Stimulated activated CD8-positive, alpha-beta memory T cell treated with anti-CD3 and anti-CD28 coated beads, Interleukin-12 subunit alpha, Interleukin-12 subunit beta, amount 100 ng/mL, for 1 hour (primary cell): ENCODE measurements at places on chromosomes 2 and 18.
A peak's percentile ranks its signal among the peaks of the same experiment; 100 is the strongest.

DNA sequence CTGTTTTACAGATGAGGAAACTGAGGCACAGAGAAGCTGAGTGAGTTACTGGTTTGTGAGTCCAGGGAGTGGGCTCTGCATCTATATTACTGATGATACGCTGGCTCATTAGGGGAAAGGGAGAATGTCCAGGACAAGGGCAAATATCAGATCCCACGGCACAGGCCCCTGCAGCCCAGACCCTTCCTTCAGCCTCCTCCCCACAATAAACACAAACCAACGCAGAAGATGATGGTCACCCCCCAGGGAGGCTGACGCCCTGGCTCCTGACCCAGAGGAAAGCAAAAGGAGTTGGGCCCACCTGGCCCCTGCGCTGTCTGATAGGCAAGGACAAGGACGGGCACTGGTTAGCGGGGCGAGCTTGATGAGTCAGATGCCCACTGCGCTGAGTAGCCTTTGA, 47.7 kb upstream of the ZBTB7C start:
- DNase-seq = no peak

DNA sequence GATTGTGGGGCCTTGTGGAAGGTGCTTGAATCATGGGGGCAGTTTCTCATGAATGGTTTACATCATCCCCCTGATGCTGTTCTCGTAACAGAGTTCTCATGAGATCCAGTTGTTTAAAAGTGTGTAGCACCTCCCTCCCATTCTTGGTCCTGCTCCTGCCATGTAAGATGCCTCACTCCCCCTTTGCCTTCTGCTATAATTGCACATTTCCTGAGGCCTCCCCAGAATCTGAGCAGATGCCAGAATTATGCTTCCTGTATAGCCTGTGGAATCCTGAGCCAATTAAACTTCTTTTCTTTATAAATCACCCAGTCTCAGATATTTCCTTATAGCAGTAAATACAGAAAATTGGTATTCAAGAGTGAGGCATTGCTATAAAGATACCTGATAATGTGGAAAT, 15.6 kb upstream of the WDR75 start:
- no peak for DNase-seq

- DNase-seq = no peak
These were observed 215.3 kb upstream of the APCDD1 start for GRCh38 chr18:10239103-10239502.

- no peak for DNase-seq
These were observed 210.1 kb downstream of the WDR7 start for GRCh38 chr18:56861244-56861643.

DNA sequence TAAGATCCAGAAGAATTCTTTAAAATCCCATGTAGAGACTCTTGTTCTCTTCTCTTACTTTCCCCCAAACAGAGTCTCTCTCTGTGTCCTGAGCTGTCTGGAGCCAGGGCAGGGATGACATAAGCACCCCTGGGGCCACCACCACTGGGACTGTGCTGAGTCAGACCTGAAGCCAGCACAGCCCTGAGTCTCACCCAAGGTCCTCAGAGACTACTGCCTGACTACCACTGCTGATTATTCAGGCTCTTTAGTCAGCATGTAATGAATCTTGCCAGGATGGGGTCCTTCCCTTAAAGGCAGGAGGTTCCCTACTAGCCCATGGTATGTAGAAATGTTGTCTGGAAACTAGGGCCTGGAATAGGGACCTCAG, 34.9 kb upstream of the DYNC1I2 start:
- no peak for DNase-seq

DNA sequence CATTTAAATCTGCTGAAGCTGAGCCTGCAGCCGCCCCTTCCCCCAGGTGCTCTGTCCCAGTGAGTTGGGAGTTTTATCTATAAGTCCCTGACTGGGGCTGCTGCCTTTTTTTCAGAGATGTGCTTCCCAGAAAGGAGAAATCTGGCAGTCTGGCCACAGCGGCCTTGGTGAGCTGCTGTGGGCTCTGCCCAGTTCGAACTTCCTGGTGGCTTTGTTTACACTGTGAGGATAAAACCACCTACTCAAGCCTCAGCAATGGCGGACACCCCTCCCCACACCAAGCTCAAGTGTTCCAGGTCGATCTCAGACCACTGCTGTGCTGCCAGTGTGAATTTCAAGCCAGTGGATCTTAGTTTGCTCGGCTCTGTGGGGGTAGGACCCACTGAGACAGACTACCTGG, 97.3 kb downstream of the ACAA2 start:
- DNase-seq = no peak

- DNase-seq = no peak
These were observed 344.8 kb upstream of the HS6ST1 start for GRCh38 chr2:128663371-128664050.

GRCh38 chr2:206642075-206643025, at the start of gene FAM237A:
TSS of gene FAM237A (plus strand) at chr2:206642487. CDS start at chr2:206644237, 1,750 bp downstream.
- DNase-seq = no peak

GRCh38 chr18:24293254-24293653, 104.4 kb downstream of the OSBPL1A start:
- DNase-seq = no peak

GRCh38 chr18:43534511-43534910, 257.2 kb upstream of the SYT4 start:
- no peak for DNase-seq

DNA sequence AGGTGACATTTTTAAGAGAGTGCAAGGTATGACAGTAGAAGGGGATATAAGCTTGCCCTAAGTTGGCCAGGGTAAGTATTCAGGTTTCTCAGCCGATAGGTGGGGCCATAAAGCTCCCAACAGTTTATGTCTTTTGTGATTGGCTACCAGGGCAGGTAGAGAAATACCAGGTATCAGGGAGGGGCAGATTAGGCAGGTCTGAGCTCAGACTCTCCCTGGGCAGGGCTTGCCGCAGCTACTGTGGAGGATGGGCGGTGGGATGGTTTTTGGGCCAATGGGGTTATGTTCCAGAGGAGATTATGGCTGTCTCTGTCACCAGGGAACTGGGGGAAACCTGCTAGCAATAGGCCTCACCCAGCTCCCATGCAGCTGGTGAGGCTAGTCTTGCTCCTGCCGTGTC, 211.6 kb downstream of the PTH2R start:
- no peak for DNase-seq

GRCh38 chr2:66137606-66138130, 297.3 kb upstream of the MEIS1 start:
- no peak for DNase-seq

- no peak for DNase-seq
These were observed 93.9 kb upstream of the LGALSL start for GRCh38 chr2:64359892-64360657.

GRCh38 chr18:52339891-52340371, at the start of gene DCC:
TSS of gene DCC (plus strand) at chr18:52340197. CDS start at chr18:52340788, 591 bp downstream.
- DNase-seq = no peak

DNA sequence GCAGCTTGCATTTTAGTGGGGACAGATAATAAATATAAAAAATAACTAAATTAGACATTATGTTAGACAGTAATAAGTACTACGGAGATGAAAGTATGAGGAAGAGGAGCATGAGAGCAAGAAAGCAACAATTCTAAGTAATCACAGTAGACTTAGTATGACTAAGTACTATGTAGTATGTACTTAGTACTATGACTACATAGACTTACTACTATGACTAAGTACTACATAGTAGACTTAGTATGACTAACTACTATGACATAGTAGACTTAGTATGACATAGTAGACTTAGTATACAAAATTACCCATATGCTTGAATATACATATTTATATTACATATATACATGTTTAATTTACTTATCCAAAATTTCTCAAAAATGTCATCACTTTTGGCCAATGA, 29.3 kb downstream of the CDH20 start:
- no peak for DNase-seq

DNA sequence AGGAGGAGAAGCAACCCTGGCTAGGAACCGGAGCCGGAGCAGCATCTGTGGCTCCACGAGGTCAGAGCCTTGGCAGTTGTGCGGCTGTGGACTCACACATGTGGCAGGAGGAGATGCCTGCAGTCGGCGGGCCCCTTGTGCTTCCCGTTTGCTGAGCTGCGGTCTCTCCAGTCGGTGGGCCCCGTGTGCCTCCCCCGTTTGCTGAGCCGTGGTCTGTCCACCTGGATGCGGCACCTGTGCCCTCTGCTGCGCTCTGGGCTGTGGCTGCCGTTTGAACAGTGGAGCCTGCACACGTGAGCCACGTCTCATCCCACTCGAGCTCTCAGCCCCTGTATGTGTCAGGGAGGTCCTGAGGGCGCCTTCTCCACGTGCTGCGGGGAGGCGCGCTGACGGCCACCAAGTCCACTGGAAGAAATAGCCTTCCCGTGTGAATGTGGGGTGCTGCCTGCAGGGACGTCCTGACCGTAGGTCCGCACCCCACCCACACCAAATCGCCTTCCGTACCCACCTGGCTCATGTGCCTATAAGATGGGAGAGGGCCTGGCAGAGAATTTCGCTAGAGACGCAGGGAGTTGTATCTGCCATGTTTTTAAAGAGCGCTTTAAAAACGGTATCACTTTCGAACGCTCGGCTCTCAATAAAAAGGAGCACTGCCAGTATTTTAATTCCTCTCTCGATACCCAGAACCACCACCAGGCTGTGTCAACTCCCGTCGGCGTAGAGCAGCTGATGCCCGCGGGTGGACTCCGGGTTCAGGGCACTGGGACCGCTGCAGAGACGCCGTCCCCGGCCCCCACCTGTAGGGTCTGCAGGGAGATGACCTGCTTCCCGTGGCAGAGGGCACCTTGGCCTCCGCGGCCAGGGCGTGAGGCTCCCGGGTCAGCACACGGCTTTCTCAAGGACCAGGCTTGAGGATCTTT, 117.0 kb downstream of the NFATC1 start:
- no peak for DNase-seq

DNA sequence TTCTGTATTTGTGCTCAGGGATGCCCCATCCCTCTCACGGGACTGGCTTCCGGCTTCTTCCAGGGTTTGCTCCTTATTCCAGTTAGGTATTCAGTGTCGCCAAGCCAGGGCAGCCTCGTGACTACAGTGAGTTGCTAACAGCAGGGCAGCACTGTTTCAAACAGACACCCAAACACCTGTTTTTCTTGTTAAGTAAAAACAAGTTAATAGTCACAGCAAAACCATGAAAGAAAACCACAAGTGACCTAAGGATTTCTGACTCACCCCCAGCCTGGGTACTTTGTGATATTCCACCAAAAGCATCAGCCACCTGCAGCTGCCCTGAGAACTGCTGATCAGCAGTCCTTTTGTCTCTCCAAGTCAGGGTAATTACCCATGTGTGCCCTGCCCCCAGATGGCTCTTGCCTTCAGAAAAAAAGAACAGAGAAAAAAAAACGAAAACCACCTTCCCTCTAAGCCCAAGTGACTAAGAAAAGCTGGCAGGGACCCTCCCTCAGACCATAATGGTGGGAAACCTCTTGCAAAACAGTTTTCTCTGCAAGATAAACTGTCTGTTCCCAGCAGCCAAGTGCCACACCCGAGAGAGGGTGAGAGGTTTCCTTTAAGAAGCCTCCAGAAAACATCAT, 178.2 kb downstream of the ANAPC1 start:
- no peak for DNase-seq

- no peak for DNase-seq
These were observed 50.7 kb downstream of the PIK3C3 start for GRCh38 chr18:42005782-42006181.

DNA sequence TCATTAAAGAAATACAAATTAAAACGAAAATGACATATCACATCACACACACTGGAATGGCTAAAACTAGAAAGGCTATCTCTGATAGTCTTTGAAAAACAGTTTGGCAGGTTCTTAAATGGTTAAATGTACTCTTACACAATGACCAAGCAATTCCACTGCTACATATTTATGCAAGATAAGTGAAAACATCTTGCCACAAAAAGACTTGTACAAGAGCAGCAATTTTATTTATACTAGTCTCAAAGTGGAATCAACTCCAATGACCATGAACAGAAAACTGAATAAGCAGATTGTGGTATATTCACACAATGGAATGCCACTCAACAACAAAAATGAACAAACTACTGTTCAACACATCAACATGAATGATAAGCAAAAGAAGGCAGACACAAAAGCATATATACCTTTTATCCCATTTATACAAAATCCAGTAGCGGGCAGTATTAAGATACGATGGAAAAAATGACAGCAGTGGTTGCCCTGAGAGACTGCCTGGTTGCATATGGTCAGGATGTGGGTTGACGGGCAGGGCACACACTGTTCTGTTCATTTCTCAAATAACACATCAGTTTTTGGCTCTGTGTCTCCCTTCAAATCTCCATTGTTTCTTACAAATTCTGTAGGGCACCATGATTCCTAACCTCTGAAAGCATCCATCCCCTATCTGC, 25.4 kb downstream of the SP100 start:
- DNase-seq = peak; percentile 39

- DNase-seq = no peak
These were observed 110.0 kb downstream of the LNPK start for GRCh38 chr2:175892046-175892445.

DNA sequence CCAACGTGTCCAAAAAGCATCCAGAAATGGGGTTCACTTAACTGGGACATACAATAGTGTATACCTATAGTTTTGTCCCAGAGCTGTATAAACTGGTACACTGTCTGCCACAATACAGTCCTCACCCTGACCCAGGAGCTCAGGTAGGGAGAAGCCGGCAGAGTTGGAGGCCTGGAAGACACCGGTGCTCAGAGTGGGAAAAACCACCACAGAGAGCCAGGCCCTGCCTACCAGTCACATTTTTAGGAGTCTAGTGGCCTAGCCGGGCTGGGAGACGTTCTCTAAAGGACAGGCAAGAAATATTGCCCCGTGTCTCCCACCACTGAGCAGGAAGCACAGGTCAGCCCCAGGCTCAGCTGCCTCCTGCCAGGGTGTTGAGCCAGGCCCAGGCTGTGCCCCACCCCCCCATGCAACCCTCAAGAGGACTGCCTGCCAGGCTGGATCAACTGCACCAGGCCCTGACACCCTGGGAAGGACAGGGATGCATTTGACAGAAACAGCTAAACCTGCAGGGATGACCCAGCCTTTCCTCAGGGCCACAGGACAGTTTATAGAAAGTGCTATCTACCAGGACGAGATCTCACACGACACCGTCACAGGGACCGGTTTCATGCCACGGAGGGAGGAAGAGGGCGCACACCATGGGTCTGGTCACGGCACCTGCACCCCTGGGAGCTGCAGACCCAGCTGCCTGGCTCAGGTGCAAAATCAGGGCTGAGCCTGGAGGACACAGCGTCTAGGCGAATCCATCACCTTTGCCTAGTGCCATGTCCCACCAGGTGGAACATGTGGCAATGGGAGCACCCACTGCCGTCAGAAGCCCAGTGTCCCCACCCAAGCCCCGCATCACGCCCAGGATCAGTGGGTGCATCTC, 89.9 kb downstream of the TMEM18 start:
- no peak for DNase-seq

- no peak for DNase-seq
These were observed 401.1 kb downstream of the BCL11A start for GRCh38 chr2:60152226-60152833.
